Aorta (tissue), 5 donors: ENCODE measurements at places on chromosomes 5 and 9. TPM values are rescaled to one million over a fixed set of nuclear protein-coding genes. Genes with fewer than 3 reads are reported as not detected.

GRCh38 chr5:2399804-2400203 is 351.7 kb downstream of the IRX2 start:
- no peak for DNase-seq

- DNase-seq = no peak
Measured at GRCh38 chr5:138653502-138653901, 78.3 kb upstream of the HSPA9 start.

GRCh38 chr9:72300873-72301272 is 64.1 kb downstream of the ZFAND5 start:
- no peak for DNase-seq

- no peak for DNase-seq
Measured at GRCh38 chr5:3511934-3512333, 83.7 kb upstream of the IRX1 start.

DNA sequence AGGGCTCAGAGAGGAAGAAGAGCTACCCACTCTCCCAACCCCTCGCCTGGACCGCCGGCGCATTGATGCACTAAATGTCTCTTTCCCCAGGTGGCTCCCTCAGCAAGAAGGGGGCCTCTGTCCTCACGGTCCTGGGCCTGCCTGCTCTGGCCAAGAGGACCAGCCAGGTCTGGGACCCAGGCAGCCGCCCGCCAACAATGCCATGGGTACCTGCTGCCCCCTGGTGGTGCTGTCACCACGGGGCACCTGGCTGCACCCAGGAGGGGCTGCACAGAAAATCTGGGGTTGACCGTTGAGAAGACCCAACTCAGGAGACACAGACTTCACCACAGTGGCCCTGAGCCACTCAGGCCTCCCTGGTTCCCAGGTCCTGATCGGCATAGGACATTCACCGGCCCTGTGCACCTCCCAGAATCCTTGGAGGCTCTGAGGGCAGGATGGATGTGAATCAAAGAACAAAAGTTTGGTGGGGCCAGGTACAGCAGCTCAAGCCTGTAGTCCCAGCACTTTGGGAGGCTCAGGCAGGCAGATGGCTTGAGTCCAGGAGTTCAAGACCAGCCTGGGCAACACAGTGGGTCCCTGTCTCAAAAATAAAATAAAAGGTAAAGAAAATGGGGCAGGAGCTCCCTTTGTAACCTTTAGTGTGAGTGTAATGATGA is 2.4 kb upstream of the VAV2 start:
- DNase-seq = peak; percentile 94

DNA sequence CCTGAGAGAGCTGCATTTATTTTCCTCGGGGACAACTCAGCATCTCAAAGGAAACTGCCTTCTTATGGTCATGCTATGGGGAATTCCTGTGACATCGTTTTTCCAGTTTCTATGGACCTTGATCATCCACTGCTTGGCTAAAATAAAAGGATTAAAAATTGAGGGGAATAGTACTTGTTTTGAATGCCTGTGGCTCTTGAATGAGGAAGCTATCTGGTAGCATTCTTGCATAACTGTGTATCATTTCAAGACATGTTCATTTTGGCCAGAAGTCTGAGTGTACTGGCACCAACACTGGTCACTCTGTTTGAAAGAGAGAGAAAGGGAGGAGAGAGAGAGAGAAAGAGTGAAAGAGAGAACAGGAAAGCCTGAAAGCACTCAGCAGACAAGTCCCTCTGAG is 116.7 kb downstream of the DOCK2 start:
- DNase-seq = no peak

DNA sequence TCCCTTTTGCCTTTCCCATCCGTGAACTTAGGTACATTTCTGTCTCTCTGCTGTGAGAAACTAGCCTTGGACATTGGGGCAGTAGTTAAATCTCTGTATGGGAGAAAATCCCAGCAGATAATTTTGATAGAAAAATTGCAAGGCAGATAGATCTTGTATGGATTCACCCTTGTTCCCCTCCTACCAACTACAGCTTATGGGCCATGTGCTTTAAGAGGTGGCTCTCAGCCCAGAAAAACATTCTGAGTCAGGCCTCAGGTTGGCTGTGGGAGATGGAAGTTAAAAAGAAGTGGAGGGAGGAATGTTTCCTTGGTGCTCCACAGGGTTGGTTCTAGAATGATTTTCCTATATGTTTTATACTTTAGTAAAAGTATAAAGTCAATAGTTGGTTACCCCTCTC is 1.4 kb upstream of the KDM3B start:
- DNase-seq = no peak

DNA sequence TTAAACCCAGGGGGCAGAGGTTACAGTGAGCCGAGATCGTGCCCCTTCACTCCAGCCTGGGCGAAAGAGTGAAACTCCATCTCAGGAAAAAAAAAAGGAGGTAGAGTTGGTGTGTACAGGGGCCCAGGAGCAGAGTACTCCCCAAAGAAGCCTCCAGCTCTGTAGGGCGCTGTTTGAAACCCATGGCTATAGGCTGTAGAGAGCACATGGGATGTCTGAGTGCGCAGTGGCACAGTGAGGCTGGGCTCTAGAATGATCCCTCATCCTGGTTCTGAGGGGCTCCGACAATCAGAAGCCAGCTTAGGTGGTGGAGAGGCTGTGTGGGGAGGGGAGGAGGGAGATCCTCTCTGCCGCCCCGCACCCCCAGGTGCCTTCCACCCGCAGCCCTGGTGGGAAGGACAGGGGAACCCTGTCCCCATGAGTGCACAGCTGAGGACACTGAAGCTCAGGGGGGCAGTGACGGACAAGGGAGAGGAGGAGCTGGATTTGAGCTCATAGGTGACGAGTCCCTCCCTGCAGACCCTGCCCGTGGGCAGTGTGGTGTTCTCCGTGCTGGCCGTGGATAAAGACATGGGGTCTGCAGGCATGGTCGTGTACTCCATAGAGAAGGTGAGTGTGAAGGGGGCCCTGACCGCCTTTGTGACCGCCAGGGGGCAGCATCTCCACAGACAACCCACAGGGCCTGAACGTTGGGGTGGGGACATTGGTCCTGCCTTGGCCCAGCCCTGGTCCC is 24.6 kb downstream of the CDHR2 start:
- DNase-seq = peak; percentile 91

GRCh38 chr9:34611251-34611810 is 566 bp downstream of the RPP25L start:
- DNase-seq = no peak

- no peak for DNase-seq
Measured at GRCh38 chr5:54205918-54206317, 104.5 kb downstream of the ARL15 start.

- no peak for DNase-seq
Measured at GRCh38 chr9:131885144-131885609, 145.3 kb upstream of the RAPGEF1 start.

GRCh38 chr9:131263701-131264100 is 12.6 kb downstream of the FAM78A start:
- DNase-seq = peak; percentile 11

GRCh38 chr9:114112778-114113584 is 13.9 kb upstream of the KIF12 start:
- DNase-seq = peak; percentile 95

GRCh38 chr5:134506054-134507039 is 19.1 kb upstream of the JADE2 start:
- peak; percentile 78 for DNase-seq

DNA sequence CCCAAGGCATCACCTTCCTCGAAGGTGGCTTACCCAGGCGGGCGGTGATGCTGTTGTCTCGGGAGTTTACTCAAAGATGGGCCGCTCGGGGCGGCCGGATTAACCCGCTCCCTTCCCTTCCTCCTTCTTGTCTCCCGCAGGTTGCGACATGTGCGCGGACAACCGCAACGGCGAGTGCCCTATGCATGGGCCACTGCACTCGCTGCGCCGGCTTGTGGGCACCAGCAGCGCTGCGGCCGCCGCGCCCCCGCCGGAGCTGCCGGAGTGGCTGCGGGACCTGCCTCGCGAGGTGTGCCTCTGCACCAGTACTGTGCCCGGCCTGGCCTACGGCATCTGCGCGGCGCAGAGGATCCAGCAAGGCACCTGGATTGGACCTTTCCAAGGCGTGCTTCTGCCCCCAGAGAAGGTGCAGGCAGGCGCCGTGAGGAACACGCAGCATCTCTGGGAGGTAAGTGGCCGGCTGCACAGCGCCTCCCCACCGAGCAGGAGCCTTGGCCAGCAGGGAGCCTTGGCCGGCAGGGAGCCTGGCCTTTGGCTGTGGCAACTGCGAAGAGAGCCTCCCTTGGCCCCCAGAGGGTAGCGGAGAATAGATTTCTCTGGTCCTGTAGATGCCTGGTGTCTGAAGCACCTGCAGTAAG is 10.6 kb downstream of the PRDM6 start:
- no peak for DNase-seq

DNA sequence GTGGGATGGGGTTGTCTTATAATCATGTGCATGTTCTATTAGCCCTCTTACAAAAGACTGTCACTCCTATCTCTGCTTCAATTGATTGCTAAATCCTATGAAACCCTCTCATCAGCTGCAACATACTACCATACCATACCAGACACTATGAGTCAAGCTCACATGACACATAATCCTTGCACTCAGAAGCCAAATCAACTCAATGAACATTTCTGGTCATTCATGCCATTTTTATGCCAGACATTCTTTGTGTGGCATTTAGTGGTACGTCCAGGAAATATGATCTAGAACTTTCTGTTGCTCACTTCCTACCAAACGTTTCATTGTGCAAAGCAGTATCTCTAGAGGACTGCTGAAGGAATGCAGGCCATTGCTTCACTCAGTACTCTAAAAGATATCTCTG is 159.2 kb upstream of the GNA14 start:
- DNase-seq = no peak

DNA sequence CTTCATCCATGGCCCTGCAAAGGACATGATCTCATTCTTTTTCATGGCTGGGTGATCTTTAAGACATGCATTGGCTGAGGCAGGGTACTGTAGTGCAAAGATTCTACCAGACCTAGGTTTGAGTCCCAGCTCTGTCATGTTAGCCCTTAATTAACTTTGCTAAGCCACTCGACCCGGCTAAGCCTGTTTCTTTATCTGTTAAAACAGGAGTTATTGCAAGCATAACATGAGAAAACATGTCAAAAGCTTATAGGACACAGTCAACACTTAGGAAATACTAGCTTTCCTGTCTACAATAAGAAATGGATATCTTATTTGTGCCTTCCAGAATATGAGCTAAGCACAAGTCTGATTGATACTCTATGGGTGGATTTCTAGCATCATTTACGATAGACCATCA is 92.6 kb downstream of the RASEF start:
- DNase-seq = no peak

DNA sequence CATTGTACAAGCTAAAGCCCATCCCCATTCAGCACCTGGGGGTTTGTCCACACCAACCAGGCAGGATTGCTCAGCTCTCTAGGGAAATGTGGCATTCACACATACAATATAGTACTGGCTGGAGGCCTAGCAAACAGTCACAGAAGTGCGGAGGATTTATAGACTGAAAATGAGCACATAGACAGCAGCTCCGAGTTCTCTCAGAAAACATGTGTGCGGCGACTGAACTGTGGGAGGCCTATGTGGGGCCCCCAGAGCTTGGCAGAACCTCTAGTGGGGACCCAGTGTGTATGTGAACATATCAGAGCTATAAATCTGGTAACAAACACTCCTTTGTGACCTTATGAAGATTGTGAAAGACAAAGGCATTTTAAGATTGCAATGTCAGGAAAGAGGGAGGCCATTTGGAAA is 431.1 kb downstream of the DTWD2 start:
- DNase-seq = no peak

GRCh38 chr9:126674365-126675146 is 60.8 kb downstream of the LMX1B start:
- DNase-seq = no peak

GRCh38 chr9:86126998-86127972 is 27.9 kb upstream of the GOLM1 start:
- peak; percentile 54 for DNase-seq

DNA sequence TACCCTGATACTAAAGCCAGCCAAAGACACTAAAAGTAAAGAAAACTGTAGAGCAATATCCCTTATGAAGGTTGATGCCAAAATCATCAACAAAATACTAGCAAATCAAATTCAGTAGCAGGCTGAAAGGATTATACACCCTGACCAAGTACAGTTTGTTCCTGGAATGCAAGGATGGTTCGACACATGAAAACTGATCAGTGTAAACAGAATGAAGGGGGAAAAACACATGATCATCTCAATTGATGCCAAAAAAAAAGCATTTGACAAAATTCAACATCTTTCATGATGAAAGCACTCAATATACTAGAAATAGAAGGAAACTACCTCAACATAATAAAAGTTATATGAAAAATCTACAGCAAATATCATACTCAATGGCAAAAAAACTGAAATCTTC is 43.5 kb upstream of the LRRC14B start:
- no peak for DNase-seq

- no peak for DNase-seq
Measured at GRCh38 chr9:128540634-128541360, 11.6 kb upstream of the SPTAN1 start.

GRCh38 chr9:116875576-116875975 is 188.5 kb downstream of the TRIM32 start:
- no peak for DNase-seq

DNA sequence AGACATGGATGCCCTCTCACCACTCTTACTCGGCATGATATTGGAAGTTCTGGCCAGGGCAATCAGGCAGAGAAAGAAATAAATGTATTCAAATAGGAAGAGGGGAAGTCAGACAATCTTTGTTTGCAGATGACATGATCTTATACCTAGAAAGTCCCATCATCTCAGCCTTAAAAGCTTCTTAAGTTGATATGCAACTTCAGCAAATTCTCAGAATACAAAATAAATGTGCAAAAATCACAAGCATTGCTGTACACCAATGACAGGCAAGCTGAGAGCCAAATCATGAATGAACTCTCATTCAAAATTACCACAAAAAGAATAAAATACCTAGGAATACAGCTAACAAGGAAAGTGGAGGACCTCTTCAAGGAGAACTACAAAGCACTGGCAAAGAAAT is 2190.4 kb downstream of the MAT2B start:
- DNase-seq = no peak

- no peak for DNase-seq
Measured at GRCh38 chr9:27094640-27095298, 14.3 kb upstream of the TEK start.

The CATSPER3 gene
- total RNA-seq = 0.29 TPM

The OBP2B gene
- not detected for total RNA-seq

The CA9 gene
- total RNA-seq = 8.8 TPM

The SIGMAR1 gene
- 42.9 TPM for total RNA-seq

The PDE6A gene
- total RNA-seq = not detected

The MYORG gene
- 6.1 TPM for total RNA-seq
